GM23338 (cell line): ENCODE measurements at places on chromosomes 5 and 9.

DNA sequence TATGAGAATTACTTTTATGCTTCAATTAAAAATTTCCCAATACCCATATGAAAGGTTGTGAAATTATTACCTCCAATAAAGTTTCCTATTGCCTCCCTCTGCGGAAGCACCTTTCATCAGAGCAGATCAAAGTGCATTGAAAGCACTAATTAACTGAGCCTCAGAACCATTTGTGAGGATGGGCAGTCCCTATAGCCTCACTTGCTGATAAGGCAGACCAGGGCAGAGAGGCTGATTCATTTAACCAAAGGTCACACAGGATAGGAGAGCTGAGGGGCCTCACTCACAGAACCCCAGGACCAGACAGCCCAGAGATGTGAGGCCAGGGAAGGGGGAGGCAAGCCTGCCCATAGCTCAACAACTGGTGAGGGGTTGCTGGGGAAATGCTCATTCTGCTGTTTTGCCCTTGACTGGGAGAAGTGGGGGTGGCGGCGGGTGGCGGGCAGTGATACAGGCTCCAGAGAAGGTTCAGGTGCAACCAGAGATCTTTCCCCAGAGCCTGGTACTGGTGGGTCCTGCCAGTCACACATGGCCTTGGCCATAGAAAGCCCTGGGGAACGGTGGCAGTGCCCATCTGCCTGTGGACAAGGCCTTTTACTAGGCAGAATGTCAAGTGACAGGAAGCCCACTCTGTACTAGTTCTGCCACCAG, 57.9 kb downstream of the MACROH2A1 start:
- DNase-seq, result no peak

GRCh38 chr9:71793386-71794105, 25.2 kb upstream of the CEMIP2 start:
- DNase-seq, result peak; percentile 88

DNA sequence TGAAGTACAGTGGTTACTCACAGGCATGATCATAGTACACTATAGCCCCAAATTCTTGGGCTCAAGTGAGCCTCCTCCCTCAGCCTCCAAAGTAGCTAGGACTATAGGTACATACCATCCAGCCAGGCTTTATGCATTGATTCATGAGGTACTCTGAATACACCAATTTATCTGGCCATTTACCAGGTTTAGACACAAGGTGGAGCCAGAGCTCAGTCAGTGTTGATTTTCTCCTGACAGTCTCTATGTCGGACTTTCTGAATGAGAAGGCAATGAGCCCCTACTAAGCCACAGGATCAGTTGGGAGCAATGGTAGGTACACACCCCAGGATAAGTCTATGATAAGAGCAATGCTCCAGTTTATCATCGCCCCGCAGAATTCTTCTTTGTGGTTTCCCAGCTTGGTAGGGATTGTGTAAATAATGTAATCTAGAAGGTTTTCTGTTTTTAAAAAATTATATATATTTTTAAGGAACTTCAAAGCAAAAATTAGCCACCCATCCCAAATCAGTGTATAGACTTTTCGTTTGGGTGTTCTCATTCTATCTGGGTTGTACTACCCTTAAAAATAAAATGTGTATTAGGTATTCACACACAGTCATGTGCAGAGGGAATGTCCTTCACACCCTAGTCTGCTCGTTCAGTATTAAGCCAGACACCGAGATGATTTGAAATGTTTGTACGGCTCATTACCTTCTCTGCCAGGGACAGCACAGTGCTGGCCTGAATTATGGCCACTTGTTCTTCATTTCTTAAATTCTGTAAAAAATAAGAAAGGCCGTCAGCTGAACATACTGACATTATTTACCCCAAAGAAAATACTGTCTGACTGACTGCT, 118.4 kb upstream of the DPYSL3 start:
- DNase-seq, result peak; percentile 93

GRCh38 chr5:1352231-1353219, 7.6 kb upstream of the CLPTM1L start:
- no peak for DNase-seq
